Astrocyte (in vitro differentiated cells and primary cell): ENCODE measurements at places on chromosomes 16 and 17. TPM values are rescaled to one million over a fixed set of nuclear protein-coding genes. Genes with fewer than 3 reads are reported as not detected.

- H3K27ac ChIP-seq, result no peak overlapping the region
- H3K36me3 ChIP-seq, result no peaks in the 10 kb centered on the region
- no peak overlapping the region for H3K4me3 ChIP-seq
- no peaks in the 10 kb centered on the region for H3K4me1 ChIP-seq
- DNase-seq, result no peak
- peaks cover 6% of the 10 kb centered on the region for H3K27me3 ChIP-seq
Observed at GRCh38 chr17:193841-194806, 12.7 kb upstream of the DOC2B start.

DNA sequence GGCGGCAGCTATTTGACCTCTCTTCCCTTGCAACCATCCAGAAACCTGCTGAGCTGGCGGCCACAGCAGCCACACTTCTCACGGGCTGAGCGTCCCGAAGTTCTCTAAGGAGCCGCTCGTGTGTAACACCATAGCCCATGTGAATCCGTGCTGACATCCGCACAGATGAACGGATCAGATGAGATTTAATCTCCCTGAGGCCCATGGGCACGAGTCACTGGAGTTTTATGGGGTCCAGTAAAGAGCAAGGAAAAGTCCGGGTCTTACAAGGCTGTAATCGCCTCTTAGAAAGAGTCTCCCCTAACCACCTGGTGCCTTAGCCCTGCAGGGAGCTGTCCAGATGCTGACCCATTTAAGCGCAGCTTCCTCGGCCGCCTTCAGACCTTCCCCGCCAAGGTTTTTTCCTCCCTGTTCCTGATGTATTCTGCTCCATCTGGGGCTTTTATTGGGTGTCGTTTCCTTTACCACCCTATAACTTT lies 5.5 kb upstream of the CACNG5 start:
- DNase-seq, result peak; percentile 61
- H3K36me3 ChIP-seq, result no peaks in the 10 kb centered on the region
- peaks cover 23% of the 10 kb centered on the region for H3K27me3 ChIP-seq
- no peak overlapping the region for H3K27ac ChIP-seq

GRCh38 chr17:32148351-32148750 lies 6.0 kb downstream of the RHOT1 start:
- no peak overlapping the region for H3K4me3 ChIP-seq
- no peak overlapping the region for H3K27ac ChIP-seq
- peaks cover 3% of the 10 kb centered on the region for H3K4me1 ChIP-seq
- no peaks in the 10 kb centered on the region for H3K27me3 ChIP-seq
- no peak for DNase-seq

DNA sequence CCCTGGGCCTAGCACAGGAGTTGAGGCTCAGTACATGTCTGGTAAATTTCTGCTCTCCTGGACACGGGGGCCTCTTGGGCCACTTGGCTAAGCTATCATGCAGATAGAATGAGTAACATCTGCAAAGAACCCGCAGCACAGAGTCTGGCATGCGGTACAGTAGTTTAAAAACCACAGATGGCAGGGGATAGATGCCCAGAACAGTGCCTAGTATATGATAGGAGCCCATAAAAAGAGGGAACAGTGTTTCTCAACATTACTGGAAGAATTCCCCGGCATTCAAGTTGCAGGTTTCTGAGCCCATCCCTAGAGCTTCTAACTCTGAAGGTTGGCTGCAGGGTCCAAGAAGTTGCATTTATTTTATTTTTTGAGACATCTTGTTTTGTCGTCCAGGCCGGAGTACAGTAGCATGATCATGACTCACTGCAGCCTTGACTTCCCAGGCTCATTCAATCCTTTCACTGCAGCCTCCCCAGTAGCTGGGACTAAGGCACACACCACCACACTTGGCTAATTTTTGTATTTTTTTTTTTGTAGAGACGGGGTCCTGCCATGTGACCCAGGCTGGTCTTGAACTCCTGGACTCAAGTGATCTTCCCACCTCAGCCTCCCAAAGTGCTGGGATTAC lies 5.8 kb downstream of the CDIPT start:
- DNase-seq, result peak; percentile 61
- H3K4me3 ChIP-seq, result no peak overlapping the region
- peaks cover 7% of the 10 kb centered on the region for H3K4me1 ChIP-seq
- H3K27ac ChIP-seq, result no peak overlapping the region

CEMP1 gene
- not detected in 2 replicates for total RNA-seq
